ENCODE measurements at places on chromosomes 16 and 17.

- no peak for DNase-seq
Observed at GRCh38 chr17:6177941-6178694, 107.9 kb downstream of the WSCD1 start.

GRCh38 chr16:74556375-74556922 is 50.5 kb downstream of the GLG1 start:
- DNase-seq: no peak

DNA sequence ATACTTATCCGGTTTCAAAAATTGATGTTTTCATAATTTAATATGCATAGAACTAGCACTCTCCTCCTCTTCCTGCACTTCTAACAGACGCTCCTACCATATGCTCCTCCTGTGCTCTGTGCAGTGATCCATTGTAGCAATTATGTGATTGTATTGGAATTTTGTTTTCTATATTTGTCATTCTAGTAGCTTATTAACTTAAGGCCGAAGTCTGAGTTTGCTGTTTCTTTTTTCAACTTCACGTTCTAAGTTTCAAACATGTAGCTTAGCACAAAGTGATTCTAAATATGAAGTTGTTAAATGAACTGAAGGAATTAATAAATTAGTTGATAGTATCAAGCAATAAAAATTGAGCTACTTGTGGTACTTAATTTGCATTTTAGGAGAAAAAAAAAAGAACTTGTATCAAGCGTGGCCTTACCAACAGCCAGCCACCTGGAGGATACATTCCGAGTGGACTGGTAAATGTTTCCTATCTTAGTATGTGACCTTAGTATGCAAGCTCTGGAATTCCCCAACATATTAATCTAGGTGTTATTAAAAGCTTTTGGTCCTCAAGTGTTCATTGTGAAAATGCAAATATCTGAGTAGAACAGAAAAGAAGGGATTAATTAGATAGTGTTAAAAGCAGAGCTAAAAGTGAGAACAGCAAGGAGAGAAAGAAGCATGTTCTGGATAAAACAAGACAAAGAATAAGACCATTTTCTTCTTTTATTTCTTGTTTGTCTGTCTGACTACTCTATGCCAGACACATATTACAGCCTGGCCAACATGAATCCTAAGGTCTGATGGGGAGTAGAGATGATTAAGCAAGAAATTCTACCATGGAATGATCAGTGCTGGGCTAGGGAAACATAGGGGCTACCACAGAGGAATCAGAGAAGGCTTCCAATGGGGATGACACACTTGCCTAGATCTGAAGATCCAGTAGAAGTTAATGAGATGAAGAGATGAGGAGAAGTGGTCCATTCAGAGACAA is 290.4 kb upstream of the MON1B start:
- no peak for DNase-seq

DNA sequence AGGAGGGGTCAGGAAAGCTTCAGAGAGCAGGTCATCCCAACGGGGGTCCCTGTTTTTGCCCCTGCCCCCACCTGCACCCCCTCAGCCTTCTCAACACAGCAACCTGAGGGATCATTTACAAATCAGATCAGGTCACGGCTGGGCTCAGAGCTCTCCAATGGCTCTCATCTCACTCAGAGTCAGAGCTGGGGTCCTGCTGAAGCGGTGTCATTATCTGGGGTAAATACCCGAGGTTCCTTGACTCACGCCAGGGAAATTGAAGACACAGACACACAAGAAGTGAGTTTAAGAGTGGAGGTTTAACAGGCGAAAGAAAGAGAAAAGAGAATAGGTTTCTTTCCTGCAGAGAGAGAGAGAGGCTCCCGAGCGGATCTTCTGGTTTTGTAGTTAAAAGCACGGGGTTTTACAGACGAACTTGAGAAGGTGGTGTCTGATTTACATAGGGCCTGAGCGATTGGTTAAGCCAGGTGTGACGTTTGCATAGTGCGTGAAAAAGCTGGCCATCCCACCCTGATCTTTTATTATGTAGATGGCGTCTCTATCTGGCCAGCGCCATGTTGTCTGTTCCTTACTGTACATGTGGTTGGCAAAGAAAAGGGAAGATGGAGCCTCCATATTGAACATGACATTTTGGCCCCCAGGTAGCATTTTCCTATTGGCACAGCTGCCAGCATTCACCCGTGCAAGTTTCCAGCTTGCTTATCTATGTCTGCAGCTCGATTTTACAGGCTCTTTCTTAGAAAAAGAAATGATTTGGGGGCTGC is 51.4 kb downstream of the WSB1 start:
- no peak for DNase-seq

- no peak for DNase-seq
Observed at GRCh38 chr16:75198135-75198600, 8.8 kb downstream of the CTRB2 start.

DNA sequence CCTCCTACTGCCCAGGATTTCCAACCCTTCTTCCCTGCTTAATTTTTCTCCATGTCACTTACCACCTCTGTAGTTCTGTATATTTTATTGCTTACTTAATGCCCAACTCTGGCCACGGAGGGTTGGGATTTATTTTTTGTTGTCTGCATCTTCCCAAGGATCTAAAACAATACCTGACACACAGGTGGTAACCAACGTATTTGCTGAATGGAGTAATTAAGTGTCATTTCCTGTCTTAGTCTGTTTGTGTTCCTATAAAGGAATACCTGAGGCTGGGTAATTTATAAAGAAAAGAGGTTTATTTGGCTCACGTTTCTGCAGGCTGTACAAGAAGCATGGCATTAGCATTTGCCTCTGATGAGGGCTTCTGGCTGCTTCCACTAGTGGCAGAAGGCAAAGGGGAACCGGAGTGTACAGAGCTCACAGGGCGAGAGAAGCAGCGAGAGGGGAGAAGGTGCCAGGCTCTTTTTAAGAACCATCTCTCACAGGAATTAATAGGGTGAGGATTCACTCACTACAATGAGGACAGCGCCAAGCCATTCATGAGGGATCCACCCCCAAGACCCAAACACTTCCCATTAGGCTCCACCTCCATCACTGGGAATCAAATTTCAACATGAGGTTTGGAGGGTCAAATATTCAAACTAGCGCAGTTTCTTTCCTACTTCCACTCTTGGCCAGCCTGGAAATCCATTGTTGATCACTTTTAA is 44.8 kb downstream of the ERN1 start:
- DNase-seq: no peak

- DNase-seq: no peak
Observed at GRCh38 chr16:88899901-88900661, 33.6 kb upstream of the PABPN1L start.

DNA sequence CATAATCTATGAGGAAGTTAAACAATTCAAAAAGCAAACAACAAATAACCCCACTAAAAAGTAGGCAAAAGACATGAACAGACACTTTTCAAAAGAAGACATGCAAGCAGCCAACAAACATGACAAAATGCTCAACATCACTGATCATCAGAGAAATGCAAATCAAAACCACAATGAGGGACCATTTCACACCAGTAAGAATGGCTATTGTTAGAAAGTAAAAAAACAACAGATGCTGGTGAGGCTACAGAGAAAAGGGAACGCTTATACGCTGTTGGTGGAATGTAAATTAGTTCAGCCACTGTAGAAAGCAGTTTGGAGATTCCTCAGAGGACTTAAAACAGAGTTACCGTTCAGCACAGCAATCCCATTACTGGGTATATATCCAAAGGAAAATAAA is 24.4 kb downstream of the TNFRSF13B start:
- DNase-seq: no peak

DNA sequence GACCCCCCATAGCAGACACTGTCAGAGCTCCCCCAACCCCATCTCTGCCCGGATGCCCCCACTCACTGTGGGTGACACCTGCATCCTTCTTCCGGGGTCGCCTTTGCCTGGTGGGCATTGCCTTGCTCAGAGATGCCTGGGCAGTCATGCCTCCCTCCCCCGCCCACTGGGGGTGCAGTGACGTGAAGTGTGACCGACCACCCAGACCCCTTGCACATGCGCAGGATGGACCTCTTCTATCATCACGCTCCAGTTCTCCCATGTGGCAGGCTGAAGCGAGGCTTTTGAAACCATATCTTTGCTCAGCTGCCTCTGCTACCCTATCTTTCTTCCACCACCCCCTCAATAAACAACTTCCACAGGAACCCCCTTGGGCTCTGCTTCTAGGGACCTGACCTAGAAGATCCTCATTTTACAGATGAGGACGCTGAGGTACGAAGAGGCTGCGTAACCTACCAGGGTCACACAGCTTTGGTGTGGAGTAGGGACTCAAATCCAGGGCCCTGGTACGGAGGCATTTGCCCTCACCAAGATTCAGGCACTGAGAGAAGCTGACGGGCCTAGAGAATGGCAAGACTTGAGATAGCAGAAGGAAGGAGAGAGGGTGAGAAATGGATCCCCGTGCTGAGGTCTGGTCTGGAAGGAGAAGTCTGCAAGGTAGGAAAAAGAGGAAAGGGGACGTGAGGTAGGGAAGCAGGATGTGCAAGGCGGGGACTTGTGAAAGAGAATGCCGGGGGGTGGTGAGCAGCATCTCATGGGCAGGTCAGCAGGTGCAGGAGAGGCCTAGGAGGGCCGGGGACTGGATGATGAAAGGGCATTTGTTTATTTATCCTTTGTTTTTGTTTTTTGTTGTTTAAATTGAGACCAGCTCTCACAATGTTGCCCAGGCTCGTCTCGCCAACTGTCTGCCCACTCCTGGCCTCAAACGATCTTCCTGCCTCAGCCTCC is 14.4 kb downstream of the NLRC5 start:
- DNase-seq: no peak

GRCh38 chr17:68260051-68260762 is 12.4 kb downstream of the AMZ2 start:
- DNase-seq: no peak

GRCh38 chr16:23015580-23015979 is 133.7 kb downstream of the USP31 start:
- no peak for DNase-seq

DNA sequence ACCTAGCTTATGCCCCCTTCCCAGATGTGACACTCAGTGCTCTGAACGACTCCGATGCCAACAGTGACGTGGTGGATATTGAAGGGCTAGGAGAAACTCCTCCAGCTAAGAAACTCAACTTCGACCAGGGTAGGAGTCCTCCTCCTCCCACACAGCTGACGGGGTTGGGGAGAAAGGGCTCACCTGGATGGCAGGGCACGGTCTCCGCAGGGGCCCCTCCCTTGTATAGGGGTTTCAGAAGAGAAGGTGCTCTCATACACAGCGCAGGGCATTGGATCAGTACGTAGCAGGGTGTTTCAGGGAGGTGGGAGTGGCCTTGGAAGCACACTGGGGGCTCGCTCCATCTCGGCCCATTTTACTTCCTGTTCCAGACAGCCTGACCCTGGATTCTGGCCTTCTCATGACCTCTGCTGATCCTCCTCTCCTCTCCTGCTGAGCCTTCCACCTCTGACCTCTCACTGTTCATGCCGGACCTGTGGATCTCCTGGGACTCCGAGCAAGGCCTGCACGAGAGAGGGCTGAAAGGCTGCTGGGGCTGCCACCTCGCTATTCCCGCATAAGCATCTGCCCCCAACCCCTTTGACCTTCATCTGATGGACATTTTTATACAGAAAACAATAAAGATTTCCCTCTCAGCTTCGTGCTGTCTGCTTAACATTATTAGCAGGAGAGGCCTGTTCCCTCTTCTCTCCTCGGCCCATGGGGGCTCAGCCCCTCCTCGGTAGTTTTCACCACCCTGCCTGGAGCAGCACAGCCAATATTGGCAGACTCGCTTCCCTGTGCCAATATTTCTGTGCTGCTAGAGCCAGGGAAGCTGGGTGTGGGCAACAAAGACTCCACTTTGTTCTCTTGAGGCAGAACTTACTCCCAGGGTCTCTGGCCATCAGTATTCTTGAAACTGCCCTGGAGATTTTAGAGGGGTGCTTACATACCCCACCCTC is 4.7 kb downstream of the RNASEK start:
- no peak for DNase-seq

- DNase-seq: no peak
Observed at GRCh38 chr17:38572669-38573365, 32.9 kb downstream of the SRCIN1 start.

Data from stimulated activated CD4-positive, alpha-beta T cell treated with anti-CD3 and anti-CD28 coated beads, Interleukin-4, amount 100 ng/mL, for 24 hours (primary cell).